ENCODE measurements at places on chromosomes 3 and 15. TPM values are rescaled to one million over a fixed set of nuclear protein-coding genes. Genes with fewer than 3 reads are reported as not detected.

DNA sequence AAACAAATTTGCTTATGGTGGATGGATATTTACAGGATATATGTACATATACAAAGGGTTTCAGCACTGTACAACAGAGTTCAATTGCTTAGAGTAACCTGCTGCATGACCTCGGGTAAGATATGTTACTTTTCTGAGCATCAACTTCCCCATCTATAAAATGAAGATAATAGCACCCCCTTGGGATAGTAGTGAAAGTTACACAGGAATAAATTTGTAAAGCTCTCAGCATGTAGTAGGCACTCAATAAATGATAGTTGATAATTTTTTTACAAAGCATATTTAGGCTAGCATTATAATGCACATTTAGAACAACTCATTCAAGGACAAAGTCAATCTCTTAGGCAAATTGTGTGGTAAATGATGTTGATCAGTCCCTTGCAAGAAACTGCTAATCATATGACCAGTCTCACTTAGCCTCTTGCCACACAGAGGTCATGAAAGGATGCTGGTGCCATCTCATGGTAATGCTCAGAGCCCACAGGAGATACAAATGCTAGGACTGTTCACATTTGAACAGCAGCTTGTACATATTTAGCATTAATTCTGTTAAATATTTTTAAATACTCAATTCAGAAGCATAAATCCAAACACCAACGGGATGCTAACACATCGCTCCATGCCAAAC, 123.9 kb downstream of the MAGI1 start:
- DNase-seq: no peak

- no peak for DNase-seq
Observed at GRCh38 chr15:101351736-101352135, 56.7 kb upstream of the SNRPA1 start.

GRCh38 chr3:65811086-65811761, 227.5 kb downstream of the MAGI1 start:
- DNase-seq: peak; percentile 86

- peak; percentile 59 for DNase-seq
Observed at GRCh38 chr15:74655424-74655823, 39.8 kb downstream of the CLK3 start.

GRCh38 chr15:73575636-73576247, 57.4 kb downstream of the NPTN start:
- peak; percentile 16 for DNase-seq

GRCh38 chr3:123186695-123187094, 15.0 kb upstream of the SEC22A start:
- no peak for DNase-seq

DNA sequence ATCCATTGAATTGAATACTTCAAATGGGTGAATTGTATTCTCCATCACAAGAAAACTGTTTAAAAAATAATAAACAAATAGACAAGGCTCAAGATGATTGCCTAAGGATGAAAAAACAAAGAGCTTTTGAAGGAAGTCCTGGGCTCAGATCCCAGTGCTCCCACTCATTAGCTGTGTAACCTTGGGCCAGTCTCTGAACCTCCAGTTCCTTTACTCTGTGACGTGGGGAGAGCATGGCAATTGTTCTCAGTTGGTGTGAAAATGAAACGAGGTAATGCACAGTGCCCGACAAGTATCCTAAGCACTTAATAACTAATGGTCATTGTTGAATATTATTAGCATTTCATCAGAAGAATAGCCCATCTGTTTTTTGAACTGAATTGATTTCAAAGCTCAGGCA, 40.7 kb downstream of the TNIK start:
- DNase-seq: no peak

DNA sequence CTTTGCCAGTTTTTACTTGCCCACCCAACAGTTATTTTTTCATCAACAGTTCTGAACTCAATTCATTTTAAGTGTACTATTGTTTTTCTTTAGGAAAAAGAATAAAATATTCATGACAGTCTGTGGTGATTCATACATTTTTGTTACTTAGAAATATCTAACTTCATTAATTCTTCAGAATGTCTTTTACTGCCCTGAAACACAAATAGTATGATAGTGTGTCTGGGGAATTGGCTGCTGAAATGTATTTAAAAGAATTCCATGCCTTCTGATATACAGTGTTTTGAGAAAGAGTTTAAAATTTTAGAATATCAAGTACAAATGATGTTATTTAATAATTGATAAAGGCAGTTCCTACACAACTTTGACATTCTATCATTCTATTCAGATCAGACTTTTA, 854.1 kb downstream of the NAALADL2 start:
- no peak for DNase-seq

GRCh38 chr15:56837273-56837672, 81.2 kb upstream of the TCF12 start:
- no peak for DNase-seq

DNA sequence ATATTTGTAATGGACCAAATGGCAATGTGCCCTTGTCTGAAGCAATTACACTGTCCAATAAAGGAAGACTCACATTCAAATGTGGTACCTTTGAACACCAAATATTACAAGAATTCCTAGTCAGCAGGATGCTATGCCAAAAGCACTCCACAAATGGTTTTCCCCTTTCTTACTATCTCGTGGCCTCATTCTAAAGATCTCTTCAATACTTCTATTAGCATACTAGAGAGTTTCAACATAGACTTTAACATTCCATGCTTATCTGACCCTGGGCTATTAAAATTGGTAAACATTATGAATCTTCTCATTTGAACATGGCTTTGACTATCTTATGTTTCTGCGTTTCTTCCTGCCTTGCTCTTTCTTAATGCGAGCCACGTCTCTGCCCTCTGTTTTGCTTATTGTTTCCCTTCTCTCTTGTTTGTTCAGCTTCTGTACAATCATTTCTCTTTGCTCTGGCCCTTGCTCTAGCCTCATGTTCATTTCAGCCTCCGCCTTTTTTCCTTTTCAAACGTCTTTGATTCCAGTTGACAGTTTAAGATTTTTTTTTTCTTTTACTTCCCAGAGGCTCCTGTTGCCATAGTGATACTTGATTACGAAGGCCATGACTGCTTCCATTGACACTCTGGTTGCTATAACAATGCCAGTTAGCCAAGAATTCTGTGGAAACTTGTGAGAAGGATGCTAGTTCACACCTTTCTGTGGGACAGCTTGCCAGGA, 49.5 kb upstream of the SLC9A9 start:
- DNase-seq: no peak

DNA sequence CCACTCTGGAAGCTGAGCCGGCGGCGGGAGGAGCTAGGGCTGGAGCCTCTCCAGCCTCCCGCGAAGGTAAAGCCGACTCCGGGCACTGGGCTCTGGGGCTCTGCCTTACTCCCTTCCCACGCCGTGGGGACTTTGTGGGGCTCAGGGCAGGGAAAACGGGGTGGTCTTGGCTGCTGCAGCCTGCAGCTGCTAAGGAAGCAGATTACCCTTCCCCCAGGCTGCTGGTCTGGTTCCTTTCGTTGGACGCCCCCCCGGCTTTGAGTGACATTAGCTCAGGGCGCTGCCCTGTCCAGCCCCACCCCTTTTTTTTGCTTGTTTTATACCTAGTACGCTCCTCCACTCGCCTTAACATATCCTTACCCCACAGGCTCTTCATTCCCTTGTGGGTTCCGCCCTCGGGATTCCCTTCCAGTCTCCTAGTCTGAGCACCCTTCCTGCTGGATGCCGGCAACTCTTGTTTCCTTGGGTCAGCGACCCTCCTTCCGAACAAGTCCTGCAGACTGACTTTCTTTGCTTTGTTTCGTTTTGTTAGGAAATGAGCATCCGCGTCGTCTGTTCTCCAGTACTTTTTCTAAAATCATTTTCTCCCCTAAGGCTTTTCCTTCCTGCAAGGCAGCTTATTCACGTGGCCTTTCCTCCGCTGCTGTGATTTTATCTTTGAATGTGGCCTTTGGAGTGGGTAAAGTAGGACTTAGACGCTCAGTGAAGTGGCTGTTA, 551 bp downstream of the DNAJC13 start:
- DNase-seq: peak; percentile 82

DNA sequence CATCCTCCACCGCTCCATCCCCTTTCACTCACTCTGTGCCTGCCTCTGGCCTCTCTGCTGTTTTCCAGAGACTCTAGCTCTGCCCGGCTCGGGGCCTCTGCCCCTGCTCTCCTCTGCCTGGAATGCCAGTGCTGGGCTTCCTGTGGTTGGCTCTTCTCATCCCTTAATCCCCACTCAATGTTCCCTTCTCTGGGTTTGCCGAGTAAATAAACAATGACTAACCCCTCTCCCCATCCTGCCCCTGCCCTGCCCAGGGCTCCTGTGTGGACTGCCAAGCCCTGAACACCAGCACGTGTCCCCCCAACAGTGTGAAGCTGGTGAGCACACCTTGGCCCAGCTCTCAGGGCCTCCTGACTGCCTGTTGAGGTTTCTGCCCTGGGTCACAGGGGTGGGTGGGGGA, 12.2 kb downstream of the STAB1 start:
- peak; percentile 83 for DNase-seq

- DNase-seq: no peak
Observed at GRCh38 chr15:37106490-37107001, 6.2 kb upstream of the MEIS2 start.

- DNase-seq: no peak
Observed at GRCh38 chr3:133113927-133114597, 75.9 kb downstream of the TMEM108 start.

DNA sequence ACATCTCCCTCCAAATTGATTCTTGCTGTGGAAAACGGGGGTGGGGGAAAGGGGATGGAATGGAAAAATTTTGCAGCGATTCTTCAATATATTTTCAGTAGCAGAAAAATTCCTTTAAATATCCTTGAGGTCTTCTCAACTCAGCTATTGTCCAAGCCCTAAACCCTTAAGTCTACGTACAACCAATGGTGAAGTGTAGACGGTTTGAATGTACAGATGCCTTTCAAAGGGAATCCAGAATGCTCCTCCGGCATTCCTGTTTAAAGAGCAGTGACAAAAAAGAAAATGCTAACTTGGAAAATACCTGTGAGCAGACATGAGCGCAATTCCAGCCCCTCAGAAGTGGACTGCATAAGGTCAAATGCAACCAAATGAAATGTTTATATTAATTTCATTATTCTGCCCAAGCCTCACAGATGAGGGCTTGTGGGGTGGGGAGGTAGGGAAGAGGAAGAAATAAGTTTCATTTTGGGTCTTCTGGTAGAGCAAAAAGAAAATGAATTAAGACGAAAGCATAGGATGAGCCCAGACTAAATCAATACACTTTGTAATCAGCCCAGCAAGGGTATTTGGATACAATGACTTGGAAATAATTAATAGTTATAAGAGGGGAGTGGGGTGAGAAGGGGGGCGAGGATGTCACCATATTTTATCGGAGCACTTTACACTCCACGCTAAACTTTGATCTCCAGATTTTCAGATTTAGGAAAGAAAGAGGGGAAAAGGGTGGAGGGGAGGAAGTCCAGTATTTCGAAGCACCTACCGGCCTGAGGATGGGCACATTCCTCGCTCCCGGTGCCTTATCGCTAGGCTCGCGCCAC, 2.7 kb downstream of the FOXP1 start:
- DNase-seq: no peak

GRCh38 chr3:112930771-112931170, 44.1 kb downstream of the CD200R1 start:
- no peak for DNase-seq

- no peak for DNase-seq
Observed at GRCh38 chr3:150975086-150975991, 2.8 kb upstream of the CLRN1 start.

DNA sequence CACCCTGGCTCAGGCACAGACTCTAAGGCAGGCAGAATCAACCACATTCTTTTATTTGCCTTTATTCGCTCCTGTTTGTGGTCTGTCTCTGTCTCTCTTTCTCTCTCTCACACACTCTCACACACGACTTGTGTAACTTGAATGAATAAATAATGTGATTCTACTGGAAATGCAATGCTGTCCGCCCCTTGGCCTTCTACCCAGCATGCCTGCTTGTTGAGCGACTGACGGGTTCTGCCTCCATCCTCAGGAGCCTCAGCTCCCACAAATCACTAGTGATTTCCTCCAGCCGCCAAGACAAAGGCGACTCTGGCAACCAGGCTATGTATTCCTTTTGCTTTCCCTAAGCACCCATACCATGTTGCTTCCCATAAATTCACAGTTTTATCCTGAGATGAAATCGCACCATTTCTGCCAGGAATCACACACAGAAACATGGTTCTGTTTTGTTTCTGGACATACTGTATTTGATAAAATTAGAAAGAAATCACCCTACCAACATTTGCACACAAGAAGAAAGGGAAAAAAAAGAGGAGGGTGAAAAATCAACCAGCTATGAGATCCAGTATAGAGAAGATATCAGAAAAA, 460.8 kb downstream of the MAGI1 start:
- no peak for DNase-seq

- DNase-seq: no peak
Observed at GRCh38 chr3:42773409-42773751, 327 bp upstream of the CCDC13 start.

DNA sequence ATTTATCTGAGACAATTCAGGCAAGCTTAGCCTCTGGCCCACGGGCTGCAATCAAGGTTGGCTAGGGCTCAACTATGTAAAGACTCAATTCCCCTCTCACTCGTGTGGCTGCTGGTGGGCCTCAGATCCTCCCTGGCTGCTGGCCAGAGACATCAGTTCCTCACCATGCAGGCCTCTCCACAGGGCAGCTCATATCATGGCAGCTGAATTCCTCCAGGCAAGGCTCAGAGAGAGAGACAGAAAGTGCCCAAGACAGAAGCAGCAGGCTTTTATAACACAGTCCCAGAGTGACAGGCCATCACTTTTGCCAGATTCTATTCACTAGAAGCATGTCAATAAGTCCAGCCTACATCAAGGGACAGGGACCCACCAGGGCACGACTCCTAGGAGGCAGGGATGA, 63.2 kb downstream of the XXYLT1 start:
- DNase-seq: no peak

- DNase-seq: no peak
Observed at GRCh38 chr3:43528498-43529099, 93.2 kb downstream of the ANO10 start.

GRCh38 chr15:83446904-83447709, at the start of gene SH3GL3:
SH3GL3 (plus strand) TSS chr15:83447341; CDS start chr15:83447534, 193 bp downstream.
- peak; percentile 85 for DNase-seq

DUOX1 gene
- total RNA-seq: not detected

PTPRG gene
- 6.1 TPM for total RNA-seq

ZKSCAN7 gene
- total RNA-seq: not detected

ADAMTS7 gene
- total RNA-seq: 3.3 TPM

PRRT3 gene
- 0.23 TPM for total RNA-seq

STRIT1 gene
- total RNA-seq: not detected

RBPMS2 gene
- not detected for total RNA-seq

MRPL3 gene
- 451 TPM for total RNA-seq

PLA2G4D gene
- not detected for total RNA-seq

TUSC7 gene
- not detected for total RNA-seq

CASR gene
- not detected for total RNA-seq

HEG1 gene
- 75.1 TPM for total RNA-seq

QTRT2 gene
- 21.8 TPM for total RNA-seq

FGD5 gene
- total RNA-seq: 0.40 TPM

SUSD5 gene
- 5.4 TPM for total RNA-seq

TM4SF18 gene
- total RNA-seq: 4.5 TPM
